Stimulated activated CD4-positive, alpha-beta T cell treated with anti-CD3 and anti-CD28 coated beads, Interleukin-1b, Interleukin-23, amount 100 ng/mL, for 1 hour (primary cell): ENCODE measurements at places on chromosomes 4 and X.

DNA sequence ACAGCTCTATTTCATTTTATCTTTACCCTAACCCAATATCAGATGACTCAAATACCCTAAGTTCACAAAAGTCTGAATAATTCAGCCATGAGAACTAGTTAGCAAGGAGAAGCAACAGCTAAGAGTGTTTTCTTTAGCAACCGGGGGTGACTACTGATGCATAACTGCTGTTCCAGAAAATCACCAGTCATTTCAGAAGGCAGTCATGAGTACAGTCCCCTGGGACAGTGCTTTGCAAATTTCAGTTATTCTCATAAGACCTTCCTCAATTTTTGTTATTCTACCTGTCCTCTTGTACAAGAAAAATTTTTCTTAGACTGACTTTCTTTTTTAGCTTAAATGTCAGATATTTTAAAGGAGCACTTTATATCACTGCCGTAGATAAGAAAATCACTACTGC lies 16.4 kb downstream of the BANK1 start:
- no peak for DNase-seq

GRCh38 chr4:10619855-10620254 lies 64.7 kb downstream of the CLNK start:
- no peak for DNase-seq

GRCh38 chrX:53685711-53686110 lies 808 bp downstream of the HUWE1 start:
- DNase-seq = no peak

GRCh38 chr4:73844345-73844744 lies 7.9 kb downstream of the CXCL6 start:
- DNase-seq = no peak

DNA sequence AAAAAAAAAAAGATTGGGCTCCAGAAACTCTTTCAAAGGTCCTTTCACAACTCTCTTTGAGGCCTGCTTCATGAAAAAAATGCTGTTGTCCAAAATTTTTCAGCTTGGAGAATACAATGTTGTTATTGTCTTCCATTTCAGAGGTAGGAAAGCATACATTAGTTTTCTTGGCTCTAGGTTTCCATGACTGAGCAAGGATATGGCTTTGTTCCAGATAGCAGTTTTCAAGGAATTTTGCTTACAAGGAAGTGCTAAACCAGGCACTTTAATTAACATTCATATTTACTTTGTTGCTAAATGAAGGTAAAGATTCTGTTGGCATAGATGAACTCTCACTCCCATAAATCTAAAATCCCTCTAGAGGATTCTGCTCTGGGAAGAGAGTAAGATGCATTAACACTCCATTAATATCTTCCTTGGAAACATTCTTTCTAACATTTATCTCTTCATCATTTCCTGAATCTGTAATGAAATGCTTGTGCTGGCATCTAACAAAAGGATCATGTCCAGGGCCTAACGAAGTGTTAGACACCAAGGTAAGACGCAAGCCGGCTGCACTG lies 118.4 kb downstream of the COL25A1 start:
- DNase-seq = no peak

DNA sequence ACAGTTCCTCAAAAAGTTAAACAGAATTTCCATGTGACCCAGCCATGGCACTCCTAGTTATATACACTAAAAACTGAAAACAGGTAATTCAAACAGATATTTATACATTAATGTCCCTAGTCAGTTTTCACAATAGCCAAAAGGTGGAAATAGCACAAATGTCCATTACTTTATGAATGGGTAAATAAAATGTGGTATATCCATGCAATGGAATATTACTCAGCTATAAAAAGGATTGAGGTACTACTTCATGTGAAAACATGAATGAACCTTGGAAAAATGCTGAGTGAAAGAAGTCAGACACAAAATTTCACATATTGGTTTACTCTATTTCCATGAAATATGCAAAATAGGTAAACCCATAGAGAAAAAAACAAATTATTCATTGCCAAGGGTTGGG lies 351.8 kb upstream of the AMOT start:
- no peak for DNase-seq

GRCh38 chr4:121277194-121278105 lies 103.4 kb downstream of the QRFPR start:
- DNase-seq = no peak

DNA sequence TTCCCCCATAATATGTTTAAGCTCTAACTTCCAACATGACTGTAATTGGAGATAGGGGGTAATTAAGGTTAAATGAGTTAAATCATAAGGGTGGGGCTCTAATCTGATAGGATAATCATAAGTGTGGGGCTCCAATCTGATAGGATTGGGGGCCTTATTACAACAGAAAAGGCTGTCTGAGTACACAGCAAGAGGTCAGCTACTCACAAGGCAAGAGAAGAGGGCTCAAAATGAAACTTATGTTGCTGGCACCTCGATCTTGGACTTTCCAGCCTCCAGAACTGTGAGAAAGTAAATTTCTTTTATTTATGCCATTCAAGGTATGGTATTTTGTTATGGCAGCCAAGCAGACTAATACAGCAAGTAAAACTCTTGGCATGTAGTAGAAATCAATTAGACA lies 16.4 kb downstream of the SH2D1A start:
- no peak for DNase-seq

- no peak for DNase-seq
Observed at GRCh38 chr4:11489453-11490083, 60.9 kb upstream of the HS3ST1 start.

GRCh38 chr4:164413743-164414142 lies 340.2 kb upstream of the SMIM31 start:
- no peak for DNase-seq

GRCh38 chrX:108123591-108124366 lies 32.2 kb downstream of the ATG4A start:
- DNase-seq = no peak

DNA sequence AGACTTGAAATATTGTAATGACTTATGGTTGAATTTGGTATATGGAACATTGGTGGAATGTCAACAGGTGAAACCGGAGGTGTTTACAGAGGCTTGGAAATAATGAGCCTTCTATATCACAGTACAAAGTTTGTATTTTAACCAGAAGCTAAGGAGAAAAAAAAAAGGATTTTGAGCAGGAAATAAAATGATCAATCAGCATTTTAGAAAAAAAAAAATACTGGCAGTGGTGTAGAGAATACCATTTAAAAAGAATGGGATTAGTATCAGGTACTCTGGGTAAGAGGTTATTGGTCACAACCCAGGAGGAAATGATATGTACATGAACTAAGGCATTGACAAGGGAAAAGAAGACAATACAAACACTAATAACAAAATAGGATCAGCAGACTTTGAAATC lies 587.1 kb upstream of the HTR2C start:
- no peak for DNase-seq

DNA sequence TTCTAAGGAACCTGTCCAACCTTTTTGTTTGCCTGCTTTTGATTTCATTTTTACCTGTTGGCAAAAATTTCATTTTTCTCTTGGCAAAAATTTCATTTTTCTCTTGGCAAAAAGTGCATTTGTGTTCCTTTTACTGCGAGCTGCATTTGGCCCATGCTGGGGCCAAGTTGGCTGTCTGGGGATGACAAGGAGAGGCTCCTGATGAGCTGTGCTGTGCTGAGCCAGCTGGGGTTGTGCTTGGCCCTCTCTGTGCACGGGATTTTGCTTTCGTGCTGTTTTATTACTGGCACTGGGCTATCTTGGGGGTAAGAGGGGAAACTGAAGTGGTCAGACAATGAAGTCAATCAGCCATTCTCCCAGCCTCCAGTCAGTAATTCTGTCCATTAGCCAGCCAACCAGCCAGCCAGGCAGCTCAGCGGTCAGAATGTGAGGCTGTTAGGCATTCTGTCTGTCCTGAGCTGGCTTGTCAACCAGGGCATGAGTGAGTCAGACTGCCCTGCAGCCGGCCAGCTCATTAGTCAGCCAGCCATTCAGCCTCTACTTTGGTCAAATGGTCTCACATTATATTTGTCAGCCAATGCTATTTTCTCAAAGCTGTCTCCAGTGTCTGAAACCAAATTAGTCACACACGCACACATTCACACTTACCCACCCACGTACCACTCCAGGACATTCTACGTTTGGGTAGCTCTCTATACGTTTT lies 56.9 kb upstream of the PRPS1 start:
- no peak for DNase-seq

DNA sequence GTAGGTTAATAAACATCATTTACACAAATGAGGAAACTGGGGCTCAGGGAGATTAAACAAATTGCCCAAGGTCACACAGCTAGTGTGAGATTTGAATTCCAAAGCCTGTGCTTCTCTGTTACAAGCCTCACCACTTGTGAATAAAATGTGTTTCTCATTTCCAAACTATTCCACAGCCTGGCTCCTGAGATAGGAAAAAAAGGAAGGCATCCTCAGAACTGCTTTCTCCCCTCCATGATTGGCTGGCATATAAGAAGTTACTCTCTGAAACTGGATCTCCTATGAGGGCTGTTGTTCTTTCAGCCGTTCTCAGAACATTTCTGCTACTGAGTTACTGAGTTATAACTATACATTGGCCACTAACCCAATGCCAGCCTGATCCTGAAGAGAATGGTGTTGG lies 237.9 kb downstream of the MAML3 start:
- no peak for DNase-seq

DNA sequence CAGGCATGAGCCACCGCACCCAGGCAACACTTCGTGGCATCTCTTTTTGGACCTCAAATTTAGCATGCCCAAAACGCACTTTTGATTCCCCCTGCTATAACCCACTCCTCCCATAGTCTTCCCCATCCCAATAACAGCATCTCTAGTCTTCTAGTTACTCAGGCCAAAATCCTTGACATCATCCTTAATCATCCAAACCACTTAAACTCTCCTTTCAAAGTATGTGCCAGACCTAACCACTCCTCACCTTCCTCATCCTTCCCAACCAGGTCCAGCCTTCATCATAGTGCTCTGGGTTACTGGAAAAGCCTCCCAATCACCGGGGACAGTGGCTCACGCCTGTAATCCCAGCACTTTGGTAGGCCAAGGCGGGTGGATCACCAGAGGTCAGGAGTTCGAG lies 41.9 kb downstream of the AFAP1 start:
- DNase-seq = no peak

DNA sequence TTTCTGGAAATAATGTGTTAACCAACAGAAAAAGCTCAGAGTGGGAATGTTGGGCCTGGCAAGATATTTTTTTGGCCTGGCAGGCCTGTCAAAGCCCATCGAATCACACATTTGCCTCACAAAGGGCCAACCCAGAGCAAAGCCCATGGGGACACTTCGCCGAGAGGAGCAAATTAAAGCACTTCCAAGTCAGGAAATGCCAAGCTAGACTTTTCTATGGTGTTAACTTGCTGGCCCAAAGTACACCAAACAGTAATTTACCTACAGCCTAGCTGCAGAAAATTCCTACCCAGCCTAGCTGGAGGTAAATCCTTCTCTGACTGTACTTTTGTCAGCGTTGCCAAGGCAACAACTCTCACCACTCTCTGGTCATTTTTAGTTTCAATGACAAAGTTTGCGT lies 288.6 kb upstream of the LDB2 start:
- no peak for DNase-seq

GRCh38 chrX:140500441-140500840 lies 4.4 kb downstream of the SOX3 start:
- DNase-seq = no peak

DNA sequence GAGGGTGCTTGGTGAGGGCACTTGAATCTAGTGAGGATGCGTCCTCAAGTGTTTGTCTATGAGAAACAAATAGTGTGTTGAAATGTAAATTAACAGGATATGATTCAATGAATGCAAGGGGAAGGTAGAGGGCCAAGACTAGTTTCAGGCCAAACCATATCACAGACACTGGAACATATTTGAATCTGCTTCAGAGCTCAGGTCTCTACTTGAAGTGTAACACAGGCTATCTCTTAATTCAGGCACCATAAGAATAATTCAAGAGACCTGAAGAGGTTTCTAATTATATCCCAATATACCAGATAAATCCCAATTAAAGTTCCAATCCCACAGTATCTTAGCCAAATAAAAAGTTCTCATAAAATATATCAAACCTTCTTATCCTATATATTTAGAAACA lies 146.5 kb upstream of the INTU start:
- no peak for DNase-seq

- no peak for DNase-seq
Observed at GRCh38 chr4:6221851-6222760, 21.8 kb upstream of the JAKMIP1 start.

- no peak for DNase-seq
Observed at GRCh38 chr4:74446193-74446868, 1.4 kb downstream of the AREG start.

DNA sequence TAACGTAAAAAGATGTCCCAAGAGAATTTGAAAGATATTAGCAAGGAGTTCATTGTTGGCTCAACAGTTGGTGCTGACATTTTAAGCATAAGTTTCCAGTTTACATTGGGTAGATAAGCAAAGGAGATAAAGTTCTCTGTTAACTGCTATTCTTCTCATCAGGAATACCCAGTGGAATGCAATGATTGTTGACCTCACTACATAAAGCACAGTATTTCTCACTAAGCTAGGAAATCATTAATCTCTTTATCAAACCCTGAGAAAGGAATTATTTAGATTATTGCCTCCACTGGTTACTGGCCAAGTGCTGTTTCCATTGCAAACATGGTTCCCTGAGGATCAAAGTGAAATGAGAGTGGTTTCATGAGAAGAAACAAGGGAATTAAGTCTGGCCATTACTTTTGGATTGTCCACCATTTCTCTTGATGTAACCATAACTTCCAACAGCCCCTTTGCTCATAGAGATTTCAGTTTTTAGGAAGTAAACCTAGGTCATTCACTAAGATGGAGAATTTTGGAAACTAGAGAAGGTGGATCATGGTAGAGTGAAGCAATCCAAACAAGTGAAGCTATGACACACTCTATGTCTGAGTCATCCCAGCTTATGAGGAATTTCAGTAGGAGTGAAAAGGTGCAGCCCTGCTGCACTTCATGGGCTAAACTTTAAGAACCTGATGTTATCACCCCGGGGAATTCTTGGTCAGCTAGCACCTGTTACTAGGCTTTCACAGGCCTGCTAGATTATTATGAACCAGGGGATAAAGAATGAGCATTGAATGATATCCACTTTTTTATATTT lies 163.4 kb downstream of the AREG start:
- no peak for DNase-seq

DNA sequence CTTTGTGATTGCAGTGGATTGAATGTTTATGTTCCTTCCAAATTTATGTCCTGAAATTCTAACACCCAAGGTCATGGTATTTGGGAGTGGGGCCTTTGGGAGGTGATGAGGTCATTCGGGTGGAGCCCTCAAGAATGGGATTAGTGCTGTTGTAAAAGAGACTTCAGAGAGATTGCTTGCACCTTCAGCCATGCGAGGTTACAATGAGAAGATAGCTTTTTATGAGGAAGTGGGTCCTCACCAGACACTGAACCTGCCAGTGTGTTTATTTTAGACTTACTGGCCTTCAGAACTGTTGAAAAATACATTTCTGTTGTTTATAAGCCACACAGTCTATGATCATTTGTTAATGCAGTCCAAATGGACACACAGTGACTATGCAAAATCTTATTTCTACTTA lies 161.0 kb upstream of the GPRIN3 start:
- DNase-seq = no peak

DNA sequence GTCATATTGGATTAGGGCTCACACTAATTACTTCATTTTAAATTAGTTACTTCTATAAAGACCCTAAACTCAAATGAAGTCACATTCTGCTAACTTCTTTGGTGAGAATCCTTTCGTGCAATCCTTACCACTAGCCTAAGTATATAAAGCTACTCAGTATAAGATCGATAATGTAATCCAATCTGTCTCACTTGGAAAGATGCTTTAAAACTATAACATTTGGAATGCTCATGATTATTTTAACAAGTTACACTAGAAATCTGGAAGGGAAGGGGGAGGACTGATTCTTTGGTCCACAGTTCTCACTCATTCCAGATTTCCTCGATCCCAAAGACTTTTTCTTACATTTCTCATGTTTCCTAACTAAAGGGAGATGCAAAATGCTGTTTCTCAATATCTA lies 336.4 kb upstream of the SLIT2 start:
- no peak for DNase-seq
